HCEC 1CT (cell line): ENCODE measurements at places on chromosomes 3 and 15.

DNA sequence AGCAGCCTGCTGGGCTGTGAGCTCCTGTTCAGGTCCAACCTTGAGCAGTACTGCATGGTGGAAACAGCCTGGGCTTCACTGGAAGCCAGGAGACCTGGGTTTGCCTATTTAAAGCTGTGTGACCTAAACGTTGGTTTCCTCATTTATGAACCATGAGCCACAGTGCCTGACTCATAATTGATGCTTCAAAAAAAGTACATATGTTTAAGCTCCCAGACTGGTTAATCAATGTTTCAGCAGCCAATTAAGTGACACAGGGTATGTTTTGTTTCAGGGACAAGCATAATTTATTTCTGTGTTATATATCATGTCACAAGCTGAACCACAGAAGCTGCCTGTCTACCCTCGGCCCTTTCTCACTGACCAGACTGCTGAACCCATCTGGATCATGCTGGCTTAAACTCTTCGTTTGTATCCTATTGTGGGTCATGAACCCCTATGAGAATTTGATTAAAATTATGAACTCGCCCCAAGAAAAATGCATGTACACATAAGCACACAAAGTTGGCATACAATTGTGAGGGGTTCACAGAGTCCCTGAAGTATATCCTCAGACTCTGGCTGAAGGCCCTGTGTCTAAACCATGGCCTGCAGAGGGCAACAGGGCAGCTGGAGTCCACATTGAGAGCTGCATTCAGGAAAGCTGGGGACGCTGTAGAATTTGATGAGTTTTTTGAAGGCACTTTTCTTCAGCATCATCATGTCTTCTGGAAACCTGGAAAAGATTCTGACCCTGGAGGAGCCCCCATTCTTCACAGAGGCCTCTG lies 23.7 kb downstream of the HDC start:
- DNase-seq, result peak; percentile 71

GRCh38 chr15:74402873-74403587 lies 30.7 kb downstream of the SEMA7A start:
- no peak for DNase-seq

GRCh38 chr3:48077815-48078214 lies 61.6 kb upstream of the MAP4 start:
- peak; percentile 69 for DNase-seq

- no peak for DNase-seq
Measured at GRCh38 chr15:64355348-64355943, 527 bp downstream of the CSNK1G1 start.

DNA sequence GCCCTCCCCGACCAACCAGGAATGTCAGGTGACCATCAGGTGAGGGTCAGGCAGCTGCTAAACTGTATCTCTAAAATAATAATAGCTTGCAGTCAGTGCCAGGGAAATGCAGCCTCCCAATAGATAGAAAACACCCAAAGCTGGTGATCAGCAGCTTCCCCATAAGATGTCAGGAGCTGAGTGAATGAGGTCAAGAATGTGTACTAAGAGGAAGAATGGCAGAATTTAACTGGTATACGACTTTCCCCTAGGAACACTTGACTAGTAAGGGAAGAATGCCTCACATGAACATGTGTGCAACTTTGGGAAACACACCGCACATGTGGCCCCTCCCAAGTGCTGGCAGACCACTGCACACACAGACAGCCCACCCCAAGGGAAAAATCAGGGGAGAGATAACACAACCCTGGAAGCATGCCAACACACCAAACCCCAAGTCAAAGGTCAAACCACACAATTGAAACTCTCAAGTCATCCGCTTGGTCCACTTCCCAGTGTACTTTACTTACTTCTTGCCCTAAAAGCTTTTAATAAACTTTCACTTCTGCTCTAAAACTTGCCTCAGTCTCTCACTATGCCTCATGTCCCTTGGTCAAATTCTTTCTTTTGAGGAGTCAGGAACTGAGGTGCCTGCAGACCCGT lies 806.5 kb downstream of the OTOL1 start:
- DNase-seq, result peak; percentile 19

GRCh38 chr3:69052472-69052898 lies 352 bp upstream of the TMF1 start:
- DNase-seq, result no peak

GRCh38 chr3:114223143-114223542 lies 14.2 kb downstream of the ZNF80 start:
- no peak for DNase-seq

DNA sequence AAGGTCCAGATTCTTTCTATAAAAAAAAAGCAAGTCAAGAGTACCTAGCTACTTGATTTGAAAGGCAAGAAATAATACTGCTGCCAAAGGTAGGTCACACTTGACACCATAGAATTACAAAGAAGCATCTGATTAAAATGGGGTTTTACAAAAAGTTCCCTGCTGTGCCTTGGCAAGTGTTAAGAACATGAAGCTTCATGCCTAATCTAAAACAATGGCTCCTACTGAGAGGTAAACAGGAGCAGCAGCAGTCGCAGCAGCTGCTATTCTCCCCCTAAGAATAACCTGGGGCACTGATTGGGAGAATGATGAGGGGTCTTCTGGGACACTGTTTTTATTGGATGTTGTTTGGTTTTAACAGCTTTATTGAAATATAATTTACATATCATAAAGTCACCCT lies 14.1 kb downstream of the UBP1 start:
- DNase-seq, result no peak

GRCh38 chr3:62367763-62368195 lies 5.6 kb downstream of the FEZF2 start:
- DNase-seq, result no peak

GRCh38 chr15:95558916-95559315 lies 771.6 kb upstream of the NR2F2 start:
- peak; percentile 65 for DNase-seq

- DNase-seq, result no peak
Measured at GRCh38 chr3:33117461-33117860, 3.6 kb downstream of the CRTAP start.

GRCh38 chr3:183224180-183224970 lies 28.7 kb upstream of the B3GNT5 start:
- DNase-seq, result no peak

DNA sequence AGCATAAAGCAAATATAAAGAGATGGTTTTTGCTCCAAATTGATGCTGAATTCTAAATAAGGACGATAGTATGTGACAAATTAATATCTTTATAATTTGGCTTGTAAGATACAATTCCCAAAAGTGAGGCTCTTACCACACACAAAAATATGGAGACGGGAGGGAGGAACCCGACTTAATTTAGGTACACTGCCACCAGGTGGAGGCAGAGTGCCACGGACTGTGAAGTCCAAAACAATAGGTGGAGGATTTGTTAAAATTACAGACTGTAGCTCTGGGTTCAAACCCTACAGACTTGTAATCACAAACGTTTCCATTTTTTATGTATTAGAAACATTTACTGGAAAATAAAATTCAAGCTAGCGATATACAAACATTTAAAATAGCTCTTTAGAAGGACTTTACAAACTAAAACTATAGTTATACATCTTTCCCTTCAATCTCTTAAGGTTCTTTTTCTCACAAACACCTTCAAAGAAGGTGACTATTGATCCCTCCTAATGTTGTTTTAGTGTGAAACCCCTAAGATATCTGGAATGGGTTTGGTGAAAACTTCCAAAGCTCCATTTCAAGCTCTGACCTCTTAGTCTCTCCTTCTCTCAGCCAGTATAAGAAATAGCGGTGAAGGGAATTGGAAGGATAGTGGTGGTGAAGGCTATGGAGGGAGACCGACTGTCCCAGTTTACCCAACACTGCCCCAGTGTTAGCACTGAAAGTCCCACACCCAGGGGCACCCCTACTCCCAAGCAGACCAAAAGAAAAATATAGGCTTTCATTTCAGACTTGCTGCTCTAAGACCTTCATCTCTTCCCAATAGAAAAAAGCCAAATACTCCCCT lies 89.7 kb downstream of the AQP9 start:
- peak; percentile 66 for DNase-seq

DNA sequence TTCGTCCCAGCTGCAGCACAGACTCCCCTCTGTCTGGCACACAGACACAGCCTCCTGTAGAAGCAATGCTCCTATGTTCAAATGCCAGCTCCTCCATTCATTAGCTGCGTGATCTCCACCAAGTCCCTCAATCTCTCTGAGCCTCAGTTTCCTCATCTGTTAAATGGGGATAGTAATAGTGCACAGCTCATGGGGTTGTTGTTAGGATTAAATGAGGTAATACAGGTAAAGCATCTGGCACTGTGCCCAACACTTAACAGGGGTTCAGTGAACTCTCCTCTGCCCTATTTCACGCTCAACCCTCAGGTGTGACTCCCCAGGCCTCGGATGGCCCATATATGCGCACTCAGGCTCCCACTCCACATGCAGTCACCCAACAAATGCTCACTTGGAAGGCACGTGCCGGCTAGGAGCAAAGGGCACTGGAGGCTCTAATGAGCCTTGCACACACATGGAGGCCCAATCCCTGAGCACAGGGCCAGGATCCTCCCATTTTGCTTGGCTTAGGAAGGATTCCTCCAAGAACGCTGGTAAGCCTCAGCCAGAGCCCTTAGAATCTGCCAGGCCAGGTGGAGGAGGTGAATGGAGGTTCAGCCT lies 176.0 kb upstream of the LINGO1 start:
- no peak for DNase-seq

DNA sequence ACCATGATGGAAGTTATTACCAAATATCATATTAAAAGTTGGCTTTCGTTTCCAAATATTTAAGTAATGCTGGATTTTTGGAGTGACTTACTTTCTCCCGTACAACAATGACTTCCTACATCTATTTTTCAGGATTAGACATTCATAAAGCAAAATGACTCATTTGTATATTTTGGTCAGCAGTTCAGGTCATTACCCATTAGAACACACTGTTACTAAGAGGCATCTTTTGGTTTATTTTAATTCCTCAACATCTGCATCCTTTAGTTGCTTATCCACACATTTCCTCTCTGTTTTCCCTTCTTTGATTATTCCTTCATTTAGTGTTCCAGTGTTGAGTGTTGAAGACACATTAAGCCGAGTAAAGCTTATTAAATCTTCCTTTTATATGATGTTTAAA lies 348.2 kb downstream of the NAALADL2 start:
- DNase-seq, result peak; percentile 79

DNA sequence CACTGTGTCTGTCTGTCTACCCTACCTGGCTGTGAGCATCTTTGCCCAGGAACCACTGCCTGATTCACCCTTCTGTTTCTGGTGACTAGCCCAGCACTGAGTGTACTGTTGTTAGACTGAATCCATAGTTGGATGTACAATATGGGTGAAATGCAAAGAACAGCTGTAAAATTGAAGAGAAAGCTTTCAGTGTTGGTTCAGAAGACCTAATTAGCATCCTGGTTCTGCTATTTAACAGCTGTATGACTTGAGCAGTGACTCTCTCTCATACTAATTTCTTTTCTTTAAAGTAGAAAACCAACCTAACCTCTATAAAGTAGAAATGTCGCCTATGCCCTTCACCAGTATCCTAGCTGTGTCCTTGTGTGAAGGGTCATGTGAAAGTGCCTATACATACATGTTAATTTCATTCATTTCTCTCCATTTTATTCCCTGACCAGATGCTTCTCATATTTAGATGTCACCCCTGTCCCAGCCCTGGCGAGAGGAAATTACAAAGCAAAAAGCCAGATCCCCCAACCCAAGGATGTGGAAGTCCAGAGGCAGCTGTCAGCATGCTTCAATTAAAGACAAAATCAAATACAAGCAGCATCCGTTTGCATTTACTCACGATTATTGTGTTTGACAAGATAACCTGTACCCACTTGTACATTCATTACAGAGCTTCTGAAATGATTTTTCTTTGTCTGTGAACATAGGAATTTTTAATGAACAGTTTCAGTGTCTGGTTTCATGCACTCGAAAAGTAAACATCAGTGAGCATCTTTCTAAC lies 305.7 kb upstream of the ICE2 start:
- DNase-seq, result no peak

DNA sequence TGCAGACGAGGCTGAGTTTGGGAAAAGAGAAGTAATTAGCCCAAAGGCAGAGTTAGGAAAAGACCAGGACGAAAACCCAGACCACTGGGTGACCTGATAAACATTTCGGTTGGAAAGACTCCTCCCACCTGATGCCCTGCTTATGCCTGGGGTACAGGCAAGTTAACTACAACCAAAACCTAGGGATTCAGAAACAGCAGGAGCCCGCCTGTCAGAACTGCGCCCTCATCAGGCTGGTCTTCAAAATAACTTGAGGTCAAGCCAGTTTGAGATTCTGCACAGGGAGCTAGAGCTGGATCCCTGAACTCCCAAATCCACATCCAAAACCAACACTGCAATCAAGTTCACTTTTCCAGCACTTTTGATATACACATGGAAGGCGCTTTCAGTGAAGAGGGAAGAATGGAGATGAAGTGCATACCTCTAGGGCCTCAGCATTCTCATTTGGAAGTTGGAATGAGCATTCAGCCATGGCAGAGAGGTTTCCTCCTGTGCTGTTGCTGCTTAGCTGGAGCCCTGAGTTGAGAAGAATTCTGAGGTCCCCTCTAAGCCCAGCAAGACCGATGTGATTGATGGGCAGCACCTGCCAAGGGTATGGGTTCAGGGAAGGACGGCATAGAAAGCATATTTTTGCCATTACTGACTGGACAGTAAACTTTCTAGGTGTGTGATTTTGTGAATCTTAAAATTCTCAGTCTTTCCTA lies 11.6 kb downstream of the TSEN2 start:
- no peak for DNase-seq

DNA sequence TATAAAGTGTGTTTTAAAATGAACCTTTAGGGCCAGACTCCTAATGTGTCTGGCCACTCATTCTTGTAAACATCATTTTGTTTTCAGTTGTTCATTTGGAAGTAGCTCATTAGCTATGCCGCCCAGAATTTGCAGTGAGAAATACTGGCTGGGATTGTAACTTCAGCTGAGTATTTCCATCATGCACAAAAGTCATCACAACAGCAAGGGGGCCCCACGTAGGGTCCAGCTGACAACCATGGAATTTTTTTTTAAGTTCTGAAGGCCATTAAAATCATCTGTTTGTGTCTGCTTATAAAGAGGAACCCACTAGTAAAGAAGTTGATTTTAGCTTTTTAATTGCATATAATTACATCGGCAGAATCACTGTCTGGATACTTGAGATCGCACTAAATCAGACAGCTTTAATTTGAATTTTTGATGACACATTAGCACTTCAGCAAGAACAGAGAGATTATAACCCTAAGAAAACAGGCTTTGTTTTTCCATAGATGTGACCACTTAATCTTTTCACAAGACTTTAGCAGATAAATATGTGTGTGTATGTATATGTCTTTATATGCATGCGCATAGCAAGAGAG lies 46.3 kb upstream of the SKOR1 start:
- DNase-seq, result no peak

GRCh38 chr3:102512734-102513504 lies 78.1 kb downstream of the ZPLD1 start:
- peak; percentile 6 for DNase-seq

DNA sequence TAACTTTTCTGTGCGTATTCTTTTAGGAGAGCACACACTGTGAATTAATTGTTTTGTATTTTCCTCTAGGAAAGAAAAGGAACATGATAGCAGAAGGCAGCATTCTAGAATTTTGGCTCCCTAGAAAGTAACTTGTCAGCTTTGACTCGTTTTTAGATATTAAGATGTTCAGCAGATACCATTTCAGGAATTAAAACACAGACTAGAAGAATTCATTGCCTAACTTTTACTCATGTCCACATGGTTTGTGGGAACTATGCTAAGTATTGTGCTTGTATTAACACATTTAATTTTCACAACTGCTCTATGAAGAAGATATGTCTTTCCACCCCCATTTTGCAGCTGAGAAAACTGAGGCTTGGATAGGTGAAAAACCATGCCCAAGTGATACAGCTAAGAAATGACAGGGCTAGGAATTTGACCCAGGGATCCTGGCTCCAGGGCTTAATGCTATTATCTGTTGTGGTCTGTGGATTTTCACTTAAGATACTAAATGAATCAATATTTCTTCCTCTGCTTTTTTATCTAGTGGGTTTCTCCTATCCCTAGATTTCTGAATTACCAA lies 128.8 kb downstream of the MITF start:
- peak; percentile 53 for DNase-seq

- DNase-seq, result no peak
Measured at GRCh38 chr3:197407526-197407925, 109.1 kb upstream of the DLG1 start.
